HuH-7.5 (cell line): ENCODE measurements at places on chromosomes 13 and 19.

- DNase-seq, result no peak
Measured at GRCh38 chr19:39802958-39803357, 24.3 kb downstream of the LEUTX start.

DNA sequence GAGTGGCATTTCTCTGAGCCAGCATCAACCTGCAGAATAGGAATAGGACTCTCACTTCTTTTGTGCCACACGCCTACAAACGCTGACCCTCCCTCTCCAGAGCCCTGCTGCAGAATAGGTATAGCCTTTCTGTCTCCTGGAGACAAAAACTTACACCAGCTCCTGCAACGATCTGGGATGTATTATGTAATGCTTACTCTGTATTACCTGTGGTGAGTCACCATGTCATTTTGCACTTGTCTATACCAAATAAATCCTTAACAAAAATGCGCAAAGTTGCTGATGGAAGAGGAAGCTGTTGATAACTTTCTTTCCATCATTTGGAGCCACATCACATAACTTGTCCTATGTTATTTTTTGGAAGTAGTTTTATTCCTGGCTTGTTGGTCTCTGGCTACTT, 155.8 kb upstream of the FNDC3A start:
- no peak for DNase-seq

DNA sequence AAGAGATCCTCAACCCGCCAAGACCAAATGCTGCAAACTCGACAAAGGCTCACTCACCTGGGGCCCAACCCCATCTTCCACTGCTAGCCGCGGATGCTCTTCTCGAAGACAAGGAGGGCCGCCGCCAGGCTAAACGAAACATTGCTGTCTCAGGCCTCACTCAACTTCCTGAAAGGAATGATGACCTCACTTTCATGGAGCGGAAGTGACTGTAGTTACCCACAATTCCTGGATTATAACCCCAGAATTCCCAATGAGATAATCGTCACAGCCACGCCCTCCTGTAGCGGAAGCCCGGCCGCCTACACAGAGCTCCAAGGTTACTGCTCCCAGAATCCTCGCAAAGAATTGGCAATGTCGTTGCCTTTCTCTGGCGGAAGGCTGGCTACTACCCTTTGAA, 10.5 kb upstream of the ZNF112 start:
- peak; percentile 2 for DNase-seq

GRCh38 chr13:99985241-99985874, 3.8 kb downstream of the ZIC2 start:
- no peak for DNase-seq

GRCh38 chr13:27496536-27497273, 46.3 kb upstream of the MTIF3 start:
- no peak for DNase-seq

DNA sequence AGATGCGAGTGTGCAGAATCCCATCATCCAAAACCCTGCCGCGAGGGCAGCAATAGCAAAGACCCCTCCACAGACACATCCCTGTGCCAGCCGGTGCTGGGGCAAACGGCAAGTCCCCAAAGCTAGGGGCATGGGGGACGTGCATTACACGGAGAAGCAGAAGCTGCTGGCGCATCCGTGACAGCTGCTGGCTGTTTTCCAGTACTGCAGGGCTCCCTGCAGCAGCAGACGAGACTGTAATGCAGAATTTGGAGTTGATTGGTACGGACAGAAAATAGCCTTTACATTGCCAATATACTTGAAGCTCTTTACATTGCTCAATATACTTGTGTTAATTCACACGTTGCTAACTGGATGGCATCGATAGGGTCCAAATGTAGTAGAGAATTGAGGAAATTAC, 77.2 kb upstream of the TMTC4 start:
- DNase-seq, result no peak

DNA sequence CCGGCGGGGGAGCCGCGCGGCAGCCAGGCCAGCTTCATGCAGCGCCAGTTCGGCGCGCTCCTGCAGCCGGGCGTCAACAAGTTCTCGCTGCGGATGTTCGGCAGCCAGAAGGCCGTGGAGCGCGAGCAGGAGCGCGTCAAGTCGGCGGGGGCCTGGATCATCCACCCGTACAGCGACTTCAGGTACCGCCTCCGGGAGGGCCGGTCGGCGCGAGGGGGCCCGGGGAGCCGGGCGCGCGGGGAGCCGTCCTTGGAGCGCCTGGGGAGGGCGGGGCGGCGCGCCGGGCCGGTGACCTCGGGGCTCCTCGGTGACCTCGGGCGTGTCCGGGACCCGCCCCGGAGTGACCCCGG, 690 bp downstream of the HCN2 start:
- DNase-seq, result no peak

DNA sequence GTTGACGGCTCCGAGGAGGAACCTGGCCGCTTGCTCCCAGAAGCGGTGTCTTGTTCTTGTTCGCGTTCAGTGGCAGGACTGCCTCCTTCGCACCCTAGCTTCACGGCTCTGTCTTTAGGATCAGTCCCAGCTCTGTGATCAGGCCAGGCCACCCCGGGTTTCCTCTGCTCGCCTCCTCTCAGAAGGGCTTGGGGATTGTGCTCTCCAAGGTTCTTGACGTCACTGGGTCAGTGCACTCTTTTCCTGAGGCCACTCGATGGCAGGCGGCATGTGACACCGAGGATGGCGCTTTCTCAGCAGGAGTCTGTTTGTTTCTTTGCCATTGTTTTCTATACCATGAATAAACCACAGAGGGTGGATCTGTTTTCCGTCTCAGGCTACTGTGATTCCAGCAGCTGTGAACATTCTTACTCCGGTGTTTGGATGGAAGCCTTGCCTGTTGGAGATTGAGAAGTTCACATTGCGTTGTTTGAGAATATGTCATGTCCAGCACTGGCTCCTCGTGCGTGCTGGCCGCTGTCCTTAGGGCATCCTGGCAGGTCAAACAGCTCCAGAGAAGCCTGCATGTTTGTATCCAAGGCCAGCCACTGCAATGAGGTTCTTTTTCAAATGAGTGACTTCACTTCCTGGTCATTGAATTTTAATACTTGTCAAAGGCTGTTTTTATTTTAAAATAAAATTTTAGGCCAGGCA, 44.5 kb downstream of the SLC7A9 start:
- no peak for DNase-seq
